Activated naive CD4-positive, alpha-beta T cell treated with anti-CD3 and anti-CD28 coated beads, Interleukin-2, amount 50 U/mL, for 72 hours (primary cell): ENCODE measurements at places on chromosomes 7 and 10.

DNA sequence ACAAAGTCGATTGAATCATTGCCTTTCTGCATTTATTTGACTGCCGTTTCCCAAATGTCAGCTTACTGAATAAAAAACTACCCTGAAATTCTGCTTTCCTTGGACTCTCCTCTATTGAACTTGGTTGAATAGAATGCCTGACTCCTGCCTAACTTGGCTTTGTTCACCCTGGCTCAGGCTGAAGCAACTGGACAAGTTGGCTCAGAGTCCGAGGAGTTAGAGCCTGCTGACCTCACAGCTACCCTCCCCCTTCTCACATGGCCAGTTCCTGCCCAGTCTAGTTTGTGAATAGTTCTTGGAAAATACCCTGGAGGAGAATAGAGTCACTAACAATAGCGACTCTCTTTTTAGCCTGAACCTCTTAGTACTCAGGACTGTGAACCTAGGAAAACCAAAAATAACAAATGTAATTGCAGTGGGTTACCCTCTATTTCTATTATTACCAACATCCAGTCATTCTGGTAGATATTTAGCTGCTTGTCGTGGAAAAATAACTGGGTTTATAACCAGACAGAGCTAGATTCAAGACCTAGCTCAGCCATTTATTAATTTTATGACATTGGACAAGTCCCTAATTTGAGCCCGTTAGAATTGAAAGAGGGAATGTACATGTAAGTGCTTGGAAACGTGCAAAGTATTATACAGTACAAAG is 17.3 kb upstream of the NRBF2 start:
- no peak for DNase-seq

GRCh38 chr10:11759347-11759746 is 17.2 kb downstream of the ECHDC3 start:
- DNase-seq = no peak

GRCh38 chr7:141012044-141012685 is 2.6 kb downstream of the MRPS33 start:
- DNase-seq = peak; percentile 63

DNA sequence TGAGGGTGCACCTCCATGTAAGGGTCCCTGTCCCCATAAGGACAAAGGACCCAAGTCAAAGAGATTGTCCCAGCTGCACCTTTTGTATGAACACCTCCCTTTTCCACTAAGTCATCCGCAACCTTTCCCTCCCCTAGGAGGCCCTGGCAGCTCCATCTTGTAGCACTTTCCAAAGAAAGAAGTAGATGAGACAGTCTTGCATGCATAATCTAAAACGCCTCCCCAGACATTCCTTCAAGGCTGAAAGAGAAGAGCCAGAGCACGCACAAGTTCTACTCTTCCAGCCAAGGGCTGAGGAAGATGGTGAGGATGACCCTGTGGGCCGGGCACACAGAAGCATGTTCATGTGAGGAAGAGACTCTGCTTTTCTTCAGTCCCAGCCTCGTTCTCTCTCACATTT is 194.4 kb downstream of the TNS3 start:
- no peak for DNase-seq

DNA sequence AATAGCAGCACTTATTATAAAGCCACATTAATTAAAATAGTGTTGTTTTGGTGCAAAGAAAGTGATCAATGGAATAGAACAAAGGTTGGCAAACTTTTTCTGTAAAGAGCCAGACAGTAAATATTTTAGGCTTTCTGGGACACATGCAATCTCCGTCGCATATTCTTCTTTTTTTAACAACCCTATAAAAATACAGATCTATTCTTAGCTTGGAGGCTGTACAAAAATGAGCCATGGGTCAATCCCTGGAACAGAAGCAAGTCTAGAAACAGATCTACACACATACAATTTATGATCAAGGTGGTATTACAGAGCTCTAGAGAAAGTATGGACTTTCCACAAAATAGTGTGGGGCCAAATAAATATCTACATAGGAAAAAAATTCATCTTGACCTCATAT is 71.8 kb downstream of the ARHGAP21 start:
- DNase-seq = no peak

DNA sequence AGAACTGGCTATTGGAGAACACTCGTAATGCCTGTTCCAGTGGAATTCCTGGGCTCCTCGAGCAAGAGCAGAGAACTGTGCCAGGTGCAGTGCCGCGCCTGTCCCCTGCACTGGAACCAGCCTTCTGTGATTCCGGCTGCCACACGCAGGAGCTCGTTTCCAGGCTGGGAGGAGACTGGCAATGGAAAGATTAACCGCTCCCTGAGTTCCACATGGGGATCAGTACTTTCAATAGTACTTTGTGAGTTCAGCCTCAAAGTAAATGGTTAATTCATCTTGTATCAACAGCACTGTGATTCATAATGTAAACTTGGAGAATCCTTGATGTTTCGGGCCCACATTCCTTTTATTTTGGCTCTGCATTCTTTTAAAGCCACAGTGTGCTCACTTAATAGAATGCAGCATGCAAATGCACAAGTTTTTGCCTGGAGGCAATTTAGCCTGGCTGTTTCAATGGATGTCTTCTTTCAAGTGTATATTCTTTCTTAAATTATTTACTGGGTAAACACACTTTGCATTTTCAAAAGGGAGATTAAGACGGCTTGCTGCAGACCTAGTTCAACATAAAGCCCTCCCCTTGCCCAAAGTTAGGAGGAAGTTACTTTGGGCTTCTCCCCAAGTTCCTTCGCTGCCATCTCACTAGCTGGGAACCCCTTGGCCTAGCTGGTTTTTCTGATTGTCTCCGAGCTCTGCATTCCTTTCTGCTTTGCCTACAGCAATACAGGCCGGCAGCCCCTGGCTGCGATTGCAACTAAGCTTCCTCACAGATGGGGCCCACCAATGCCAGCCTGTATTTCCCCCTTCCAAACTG is 138.1 kb upstream of the TCF7L2 start:
- DNase-seq = no peak

- no peak for DNase-seq
Observed at GRCh38 chr10:63173468-63174232, 40.5 kb downstream of the NRBF2 start.

GRCh38 chr7:150620617-150621371 is 11.4 kb downstream of the GIMAP6 start:
- DNase-seq = no peak

DNA sequence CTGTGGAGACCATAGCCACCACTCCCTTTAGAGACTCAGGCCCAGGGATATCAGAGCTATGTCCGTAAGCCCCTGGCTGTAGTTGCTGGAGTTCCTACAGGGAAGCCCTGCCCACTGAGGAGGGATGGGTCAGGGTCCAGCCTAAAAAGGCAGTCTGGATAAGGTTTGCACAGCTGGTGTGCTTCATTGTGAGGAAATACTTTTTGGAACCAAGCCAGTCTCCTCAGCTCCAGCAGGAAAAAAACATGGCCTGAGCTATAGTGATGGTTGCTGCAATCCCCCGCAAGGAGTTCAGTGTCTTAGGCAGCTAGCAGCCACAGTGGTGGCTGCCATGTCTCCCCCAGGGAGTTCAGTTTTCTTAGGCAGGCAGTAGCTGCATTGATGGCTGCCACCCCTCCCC is 52.6 kb upstream of the CYP2C8 start:
- no peak for DNase-seq
